Natural killer cell (primary cell): ENCODE measurements at places on chromosomes 3 and 15.
A peak's percentile ranks its signal among the peaks of the same experiment; 100 is the strongest.

DNA sequence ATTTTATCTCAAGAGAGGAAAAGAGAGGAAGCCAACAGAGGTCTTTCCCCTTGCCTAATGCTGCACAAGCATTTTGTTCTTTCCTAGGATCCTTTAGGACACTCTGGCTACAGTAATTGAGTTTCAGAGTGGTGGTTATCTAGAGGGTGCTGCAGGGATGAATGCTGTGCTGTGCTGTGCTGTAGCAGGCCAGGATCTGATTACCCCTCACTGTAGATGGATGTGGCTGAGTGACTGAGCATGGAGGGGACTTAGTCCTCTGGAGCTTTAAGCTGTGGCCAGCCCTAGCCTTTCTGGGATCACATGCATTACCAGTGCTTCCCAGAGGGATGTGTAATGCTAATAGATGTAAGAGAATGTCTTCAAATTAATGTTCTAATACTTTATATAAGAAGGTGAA lies 94.8 kb downstream of the SLC9A9 start:
- H3K27ac ChIP-seq = no peak overlapping the region
- no peaks in the 10 kb centered on the region for H3K27me3 ChIP-seq
- H3K4me3 ChIP-seq = no peak overlapping the region
- DNase-seq = no peak
- H3K4me1 ChIP-seq = no peaks in the 10 kb centered on the region

DNA sequence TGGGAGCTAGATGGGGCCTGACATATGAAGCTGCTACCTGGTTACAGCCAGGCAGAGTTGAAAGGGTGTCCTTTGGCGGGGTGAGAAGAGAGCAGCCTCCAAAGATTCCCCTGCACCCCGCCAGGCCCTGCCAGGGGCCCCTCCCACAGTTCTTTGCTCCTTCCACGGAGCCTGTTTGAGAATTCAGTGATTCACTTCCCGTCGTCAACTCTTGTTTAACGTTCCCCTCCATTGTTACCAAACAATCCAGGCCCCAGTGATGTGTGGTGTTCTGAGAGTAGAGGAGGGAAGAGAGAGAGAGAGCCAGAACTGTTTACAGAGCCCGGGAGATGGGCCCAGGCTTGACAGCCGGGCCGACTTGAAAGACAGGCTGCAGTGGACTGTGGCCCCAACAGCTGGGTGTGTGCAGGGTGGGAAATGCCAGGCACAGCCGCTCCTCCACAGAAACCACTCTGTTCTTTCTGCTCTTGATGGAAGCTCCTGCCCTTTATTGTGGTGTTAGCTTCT lies 81.5 kb downstream of the SMAD3 start:
- no peak overlapping the region for H3K4me3 ChIP-seq
- H3K27ac ChIP-seq = no peak overlapping the region
- H3K36me3 ChIP-seq = no peaks in the 10 kb centered on the region
- H3K27me3 ChIP-seq = no peaks in the 10 kb centered on the region
- no peak for DNase-seq

DNA sequence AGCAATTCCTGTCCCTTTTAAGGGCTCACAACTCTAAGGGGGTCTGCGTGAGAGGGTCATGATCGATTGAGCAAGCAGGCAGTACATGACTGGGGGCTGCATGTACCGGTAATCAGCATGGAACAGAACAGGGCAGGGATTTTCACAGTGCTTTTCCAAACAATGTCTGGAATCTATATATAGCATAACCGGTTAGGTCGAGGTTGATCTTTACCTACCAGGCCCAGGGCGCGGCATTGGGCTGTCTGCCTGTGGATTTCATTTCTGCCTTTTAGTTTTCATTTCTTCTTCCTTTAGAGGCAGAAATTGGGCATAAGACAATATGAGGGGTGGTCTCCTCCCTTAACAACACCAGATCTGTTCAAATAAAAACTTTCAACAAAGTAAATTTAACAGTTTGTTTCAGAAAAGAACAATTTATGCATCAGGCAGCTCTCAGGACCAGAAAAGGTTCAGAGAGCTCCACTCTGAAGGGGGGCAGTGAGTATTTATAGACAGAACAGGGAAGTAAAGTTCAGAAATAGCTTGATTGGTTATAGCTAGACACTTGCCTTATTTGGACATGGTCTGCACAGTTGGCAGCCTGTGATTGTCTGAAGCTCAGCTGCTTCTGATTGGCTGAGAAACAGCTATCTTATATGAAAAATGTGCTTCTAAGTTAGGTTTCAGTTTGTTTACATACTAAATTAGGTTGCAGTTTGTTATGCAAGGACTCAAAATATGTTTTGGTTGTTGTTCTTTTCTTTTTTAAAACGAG lies 17.2 kb upstream of the B4GALT4 start:
- no peak for DNase-seq
- H3K36me3 ChIP-seq = no peaks in the 10 kb centered on the region
- H3K27ac ChIP-seq = no peak overlapping the region
- H3K4me3 ChIP-seq = no peak overlapping the region
- no peaks in the 10 kb centered on the region for H3K27me3 ChIP-seq
- H3K4me1 ChIP-seq = no peaks in the 10 kb centered on the region

DNA sequence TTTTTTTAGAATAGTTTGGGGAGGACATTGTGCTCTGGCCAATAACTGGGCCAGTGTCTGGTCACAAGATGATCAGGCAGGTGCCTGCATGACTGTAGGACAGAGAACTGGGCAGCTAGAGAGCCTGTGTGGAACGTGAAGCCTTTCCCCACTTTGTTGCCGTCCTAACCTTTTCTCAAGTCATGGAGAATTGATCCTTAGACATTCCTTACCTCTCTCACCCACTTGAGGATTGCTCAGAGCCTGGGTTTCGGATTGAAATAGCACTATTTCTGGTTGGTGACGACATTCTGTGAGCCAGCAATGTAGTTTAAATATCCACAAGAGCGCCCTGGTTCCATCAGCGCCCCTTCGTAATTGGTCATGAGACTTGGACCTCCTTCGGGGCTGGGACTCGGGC lies 138.4 kb downstream of the IGF1R start:
- H3K27ac ChIP-seq = no peak overlapping the region
- H3K4me1 ChIP-seq = peaks cover 6% of the 10 kb centered on the region
- no peaks in the 10 kb centered on the region for H3K27me3 ChIP-seq
- H3K4me3 ChIP-seq = no peak overlapping the region

DNA sequence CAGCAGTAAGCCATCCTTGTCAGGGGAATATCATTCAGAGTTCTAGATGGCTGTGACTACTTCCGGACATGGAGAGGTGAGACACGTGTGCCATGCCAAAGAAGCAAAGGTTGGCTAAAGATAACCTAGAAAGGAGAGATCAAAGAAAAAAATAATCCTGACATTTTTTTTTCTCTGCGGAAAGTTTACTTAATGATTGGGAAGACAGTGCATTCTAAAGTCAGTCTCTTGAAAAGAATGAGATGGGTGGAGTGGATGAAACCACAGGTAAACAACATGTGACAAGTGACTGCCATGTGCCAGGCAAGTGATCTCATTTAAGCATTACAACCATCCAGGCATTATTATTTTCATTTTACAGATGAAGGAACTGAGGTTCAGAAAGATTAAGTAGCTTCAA lies 436.6 kb downstream of the SOX2 start:
- no peak for DNase-seq
- H3K4me3 ChIP-seq = no peak overlapping the region

DNA sequence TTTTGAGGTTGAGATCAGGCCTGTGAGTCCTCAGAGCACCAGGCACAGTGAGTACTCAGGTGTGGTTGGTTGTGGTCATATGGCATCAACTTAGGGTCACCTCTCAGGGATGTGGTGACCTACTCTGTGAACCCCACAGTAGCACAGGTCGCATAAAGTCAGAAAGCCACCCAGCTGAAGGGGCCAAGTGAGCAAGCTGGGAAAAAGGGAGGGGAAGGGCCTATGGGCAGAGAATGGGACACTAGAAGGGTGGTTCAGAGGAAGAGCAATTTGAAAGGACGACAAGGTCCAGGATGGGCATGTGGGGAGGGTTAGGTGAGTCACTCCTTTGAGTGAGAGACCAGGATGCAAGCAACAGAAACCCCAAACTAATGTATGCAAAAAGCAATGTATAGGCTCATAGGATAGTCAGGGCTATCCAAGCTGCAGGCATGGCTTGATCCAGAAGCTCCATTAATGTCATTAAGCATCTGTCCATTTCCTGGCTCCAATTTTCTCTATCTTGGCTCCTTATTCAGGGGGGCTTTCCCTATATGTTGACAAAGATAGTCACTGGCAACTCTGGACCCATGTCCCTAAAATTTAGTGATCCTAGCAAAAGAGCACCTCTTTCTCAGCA lies 33.5 kb downstream of the HMCES start:
- no peaks in the 10 kb centered on the region for H3K27me3 ChIP-seq
- H3K27ac ChIP-seq = no peak overlapping the region
- no peaks in the 10 kb centered on the region for H3K36me3 ChIP-seq
- peaks cover 33% of the 10 kb centered on the region for H3K4me1 ChIP-seq
- no peak overlapping the region for H3K4me3 ChIP-seq

- H3K4me1 ChIP-seq = no peaks in the 10 kb centered on the region
- no peak for DNase-seq
- no peak overlapping the region for H3K27ac ChIP-seq
- no peaks in the 10 kb centered on the region for H3K36me3 ChIP-seq
Observed at GRCh38 chr3:11930084-11930483, 74.1 kb upstream of the SYN2 start.

- DNase-seq = no peak
- H3K27me3 ChIP-seq = no peaks in the 10 kb centered on the region
- H3K4me3 ChIP-seq = no peak overlapping the region
- no peak overlapping the region for H3K27ac ChIP-seq
- no peaks in the 10 kb centered on the region for H3K36me3 ChIP-seq
Observed at GRCh38 chr3:95311272-95311671, 1248.4 kb downstream of the NSUN3 start.

DNA sequence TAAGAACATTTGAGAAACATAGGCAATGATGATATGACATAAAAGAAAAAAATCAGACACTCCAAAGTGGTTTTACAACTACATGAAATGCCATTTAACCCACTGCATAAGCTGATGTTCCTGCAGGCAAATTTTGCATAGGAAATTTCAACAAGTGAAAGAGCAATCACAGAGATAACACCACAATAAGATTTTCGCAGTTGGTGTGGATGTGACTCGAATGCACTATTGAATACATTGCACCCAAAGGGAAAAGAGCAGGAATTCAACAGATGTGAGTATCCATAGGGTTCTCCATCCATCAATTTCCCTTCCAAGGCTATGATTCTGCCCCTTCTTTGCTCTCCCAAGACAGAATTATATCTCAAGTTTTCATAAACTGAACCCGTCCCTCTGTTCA lies 456.1 kb downstream of the RAP2B start:
- no peaks in the 10 kb centered on the region for H3K4me1 ChIP-seq
- H3K4me3 ChIP-seq = no peak overlapping the region
- no peaks in the 10 kb centered on the region for H3K27me3 ChIP-seq

GRCh38 chr15:74780523-74781430 lies 1.1 kb upstream of the CSK start:
- peaks cover 87% of the 10 kb centered on the region for H3K4me1 ChIP-seq
- no peaks in the 10 kb centered on the region for H3K27me3 ChIP-seq
- peak; percentile 83 for DNase-seq
- no peaks in the 10 kb centered on the region for H3K36me3 ChIP-seq
- peak overlapping the region; percentile 71 for H3K27ac ChIP-seq
- H3K4me3 ChIP-seq = peak overlapping the region; percentile 54

- no peak overlapping the region for H3K27ac ChIP-seq
- H3K27me3 ChIP-seq = no peaks in the 10 kb centered on the region
- no peak for DNase-seq
- H3K36me3 ChIP-seq = no peaks in the 10 kb centered on the region
- H3K4me1 ChIP-seq = no peaks in the 10 kb centered on the region
Observed at GRCh38 chr3:159593927-159594605, 394.6 kb upstream of the IL12A start.

DNA sequence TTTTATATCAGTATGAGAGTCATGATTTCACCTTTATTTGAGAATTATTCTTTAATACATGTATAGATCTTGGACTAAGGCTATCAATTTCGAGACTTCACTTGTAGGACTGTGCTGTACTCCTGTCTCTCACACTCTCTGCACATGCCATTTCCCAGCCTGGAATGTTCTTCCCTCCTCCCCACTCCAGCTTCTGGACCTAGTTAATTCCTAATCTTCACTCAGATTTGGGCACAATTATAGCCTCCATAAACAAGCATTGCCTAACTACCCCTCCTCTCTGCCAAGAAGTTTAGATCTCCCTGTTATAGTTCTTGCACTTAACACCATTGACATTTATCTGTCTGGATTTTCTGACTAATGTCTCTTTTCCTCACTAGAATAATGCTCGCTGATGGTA lies 88.3 kb downstream of the FHIT start:
- peaks cover 2% of the 10 kb centered on the region for H3K27me3 ChIP-seq
- H3K4me1 ChIP-seq = no peaks in the 10 kb centered on the region
- H3K36me3 ChIP-seq = no peaks in the 10 kb centered on the region
- no peak overlapping the region for H3K27ac ChIP-seq
- H3K4me3 ChIP-seq = no peak overlapping the region

DNA sequence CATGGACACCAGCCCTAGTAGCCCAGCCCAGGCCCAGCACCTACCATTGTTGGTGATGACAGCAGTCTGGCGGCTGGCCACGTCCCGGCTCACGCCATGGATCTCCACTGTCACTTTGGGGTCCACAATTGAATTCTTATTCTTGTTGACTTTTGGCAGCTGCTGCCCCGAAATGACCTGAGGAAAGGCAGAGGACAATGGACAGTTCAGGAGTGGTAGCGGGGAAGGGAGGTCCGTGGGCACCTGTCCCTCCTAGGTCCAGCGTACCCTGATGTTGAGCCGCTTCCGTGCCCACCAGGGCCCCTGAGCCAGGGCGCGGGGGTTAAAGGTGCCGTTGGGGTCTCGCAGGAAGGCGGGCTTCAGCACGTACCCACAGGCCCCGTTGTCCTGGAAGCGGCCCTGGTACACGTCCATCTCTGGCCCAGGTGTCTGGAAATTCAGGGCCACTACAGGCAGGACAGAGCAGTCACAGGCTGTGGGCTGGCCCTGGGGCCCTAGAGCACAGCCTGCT lies 17.7 kb downstream of the VILL start:
- H3K27ac ChIP-seq = no peak overlapping the region
- H3K36me3 ChIP-seq = peaks cover 17% of the 10 kb centered on the region
- H3K4me1 ChIP-seq = peaks cover 4% of the 10 kb centered on the region

DNA sequence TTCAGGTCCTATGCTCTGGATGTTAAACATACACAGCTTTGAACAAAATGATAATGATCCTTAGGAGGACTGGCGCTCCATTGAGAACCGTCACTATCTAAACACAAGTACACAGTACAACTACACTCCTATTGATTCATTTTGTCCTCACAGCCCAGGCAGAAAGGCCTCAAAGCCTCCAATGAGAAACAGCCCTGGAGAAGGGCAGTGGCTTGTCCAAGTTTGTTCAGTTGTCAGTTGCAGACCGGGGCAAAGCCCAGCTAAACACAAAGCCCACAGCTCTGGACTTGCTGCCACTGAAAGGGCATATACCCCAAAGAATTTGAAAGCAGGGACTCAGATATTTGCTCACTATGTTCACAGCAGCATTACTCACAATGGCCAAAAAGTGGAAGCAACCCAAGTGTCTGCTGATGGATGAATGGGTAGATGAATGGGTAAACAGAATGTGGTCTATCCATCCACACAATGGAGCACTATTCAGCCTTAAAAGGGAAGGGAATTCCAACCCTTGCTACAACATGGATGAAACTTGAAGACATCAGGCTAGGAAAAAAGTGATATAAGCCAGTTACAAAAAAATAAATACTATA lies 34.7 kb downstream of the NUP210 start:
- no peak overlapping the region for H3K4me3 ChIP-seq
- no peaks in the 10 kb centered on the region for H3K27me3 ChIP-seq
- H3K36me3 ChIP-seq = peaks cover 89% of the 10 kb centered on the region
- no peaks in the 10 kb centered on the region for H3K4me1 ChIP-seq
